Ovary (tissue), 10 donors: ENCODE measurements at places on chromosomes 2 and 18. TPM values are rescaled to one million over a fixed set of nuclear protein-coding genes. Genes with fewer than 3 reads are reported as not detected.

The SERPINB10 gene
- not detected for polyA plus RNA-seq

The ZNF638 gene
- polyA plus RNA-seq: 76.9 TPM

The SLC38A11 gene
- 0.19 TPM for polyA plus RNA-seq

The GAL3ST2 gene
- polyA plus RNA-seq: not detected

The PASK gene
- polyA plus RNA-seq: 12.8 TPM

The TNFAIP6 gene
- polyA plus RNA-seq: 0.23 TPM

- DNase-seq: no peak
These were observed 898.9 kb downstream of the CPS1 start for GRCh38 chr2:211455216-211455841.

- no peak for DNase-seq
These were observed 7.8 kb downstream of the EHD3 start for GRCh38 chr2:31241625-31242270.

DNA sequence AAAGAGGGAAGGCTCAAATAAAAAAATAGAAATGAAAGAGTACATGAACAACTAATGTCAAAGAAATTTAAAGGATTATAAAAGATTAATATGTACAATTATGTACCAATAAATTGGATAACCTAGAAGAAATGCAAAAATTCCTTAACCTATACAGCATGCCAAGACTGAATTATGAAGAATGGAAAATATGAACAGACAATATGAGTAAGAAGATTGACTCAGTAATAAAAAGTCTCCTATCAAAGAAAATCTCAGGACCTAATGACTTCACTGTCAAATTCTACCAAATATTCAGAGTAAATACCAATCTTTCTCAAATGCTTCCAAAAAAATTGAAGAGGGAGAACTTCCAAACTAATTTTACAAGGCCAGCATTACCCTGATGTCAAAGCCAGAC is 120.2 kb upstream of the SPOPL start:
- DNase-seq: no peak

DNA sequence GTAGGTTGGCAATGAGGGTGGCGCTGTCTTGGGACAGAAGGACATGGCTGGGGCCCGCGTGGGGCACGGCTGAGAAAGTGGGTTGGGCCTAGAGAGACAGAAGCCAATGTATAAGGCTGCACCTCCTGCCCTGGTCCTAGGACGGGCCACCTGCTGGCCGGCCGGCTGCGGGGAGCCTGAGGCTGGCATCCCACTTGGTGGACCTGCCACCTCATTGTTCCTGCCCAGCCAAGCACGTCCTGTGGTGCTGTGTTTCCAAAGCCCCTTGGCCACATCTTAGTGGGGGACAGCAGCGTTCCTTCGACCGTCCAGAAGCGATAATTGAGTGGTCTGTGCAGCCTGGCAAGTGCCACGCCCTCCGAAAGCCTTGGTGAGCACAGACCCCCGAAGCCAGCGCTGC is 223.9 kb downstream of the LDLRAD4 start:
- no peak for DNase-seq

DNA sequence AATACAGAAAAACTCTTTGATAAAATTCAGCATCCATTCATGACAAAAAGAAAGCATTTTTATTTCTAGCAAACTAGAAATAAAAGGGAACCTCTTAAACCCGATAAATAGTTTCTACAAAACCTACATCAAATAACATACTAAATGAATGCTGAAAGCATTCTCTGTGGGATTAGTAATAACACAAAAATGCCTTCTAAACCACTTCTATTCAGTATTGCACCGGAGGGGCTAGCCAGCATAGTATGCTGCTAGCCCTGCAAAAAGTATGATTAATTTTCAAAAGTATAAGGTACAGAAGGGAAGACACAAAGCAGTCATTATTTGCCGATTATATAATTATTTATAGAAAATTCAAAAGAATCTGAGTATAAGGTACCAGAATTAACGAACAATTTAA is 145.2 kb downstream of the DTNB start:
- no peak for DNase-seq

DNA sequence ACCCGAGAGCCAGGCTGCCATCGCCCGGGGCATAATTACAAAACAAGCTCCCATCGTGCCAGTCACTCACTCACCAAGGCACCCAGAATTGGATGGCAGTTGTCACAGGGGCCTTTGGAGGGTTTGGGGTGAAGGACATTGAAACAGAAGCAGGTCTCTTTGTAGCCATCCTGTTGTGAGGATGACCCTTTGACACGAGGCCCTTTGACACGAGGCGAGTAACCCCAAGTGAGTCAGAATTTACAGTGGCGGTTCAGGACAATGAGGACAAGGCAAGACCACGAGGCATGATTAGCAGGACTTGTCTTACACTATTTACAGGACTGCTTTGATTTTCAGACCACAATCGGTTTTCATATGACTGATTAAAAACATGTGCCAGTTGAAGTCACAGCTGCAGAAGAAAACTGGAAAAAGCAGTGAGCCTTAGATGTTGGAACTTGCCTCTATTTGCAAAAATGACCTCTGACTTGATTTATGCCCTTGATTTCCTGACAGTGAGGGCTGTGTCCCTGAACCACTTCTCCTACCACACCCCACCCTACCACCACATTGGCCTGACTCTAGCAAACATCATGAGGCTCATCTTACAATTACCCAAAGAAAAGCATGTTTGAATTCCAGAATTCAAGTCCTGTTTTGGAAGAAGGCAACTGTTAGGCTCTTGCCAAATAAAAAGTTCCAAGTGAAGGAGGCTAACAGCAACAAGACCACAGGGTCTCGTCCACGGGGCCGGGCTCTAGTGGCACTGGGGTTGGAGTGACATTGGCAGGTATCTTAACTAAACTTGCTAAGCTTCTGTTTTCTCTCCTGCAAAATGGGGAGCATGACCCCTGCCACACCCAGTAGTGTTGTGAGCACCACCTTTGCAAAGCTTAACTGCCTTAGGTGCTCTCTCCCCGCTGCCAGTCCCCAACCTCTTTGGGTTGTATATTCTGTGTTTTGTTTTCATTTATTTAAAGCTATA is 64.4 kb upstream of the FOSL2 start:
- DNase-seq: no peak

GRCh38 chr2:172877826-172878225 is 142.2 kb downstream of the RAPGEF4 start:
- DNase-seq: no peak

GRCh38 chr2:181742922-181743722 is 62.8 kb upstream of the NEUROD1 start:
- no peak for DNase-seq

DNA sequence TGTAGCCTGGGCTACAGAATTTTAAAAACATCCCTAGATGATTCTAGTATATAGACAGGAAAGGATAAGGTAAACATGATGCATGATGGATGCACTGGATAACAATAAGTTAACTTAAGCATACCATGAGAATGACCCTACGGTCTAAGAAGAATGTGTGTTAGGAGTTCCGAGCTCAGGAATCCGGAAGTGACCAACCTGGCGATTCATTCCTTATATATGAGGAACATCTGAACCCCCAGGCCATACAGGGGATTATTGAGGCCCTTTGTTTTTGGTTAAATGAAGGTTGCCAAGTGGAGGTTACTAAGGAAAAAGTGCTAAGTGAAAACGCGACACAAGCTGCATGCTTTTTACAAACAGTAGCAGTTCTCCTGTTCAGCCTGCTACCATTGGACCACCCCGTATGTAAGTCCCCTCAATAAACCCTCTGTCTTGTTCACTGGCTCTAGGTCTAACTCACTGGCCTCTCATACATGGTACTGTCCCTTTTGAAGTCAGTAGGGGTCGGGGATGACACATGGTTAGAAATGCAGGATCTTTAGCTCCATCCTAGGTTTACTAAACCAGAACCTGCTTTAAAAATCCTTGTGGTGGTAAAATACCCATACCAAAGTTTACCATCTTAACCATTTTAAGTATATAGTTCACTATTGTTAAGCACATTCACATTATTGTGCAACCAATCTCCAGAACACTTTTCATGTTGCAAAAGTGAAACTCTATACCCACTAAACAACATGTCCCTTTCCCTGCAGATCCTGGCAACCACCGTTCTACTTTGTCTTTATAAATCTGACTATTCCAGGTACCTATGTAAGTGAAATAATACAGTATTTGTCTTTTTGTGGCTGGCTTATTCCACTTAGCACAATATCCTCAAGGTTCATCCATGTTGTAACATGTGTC is 111.0 kb upstream of the MAP4K3 start:
- no peak for DNase-seq

- no peak for DNase-seq
These were observed 74.2 kb downstream of the HS1BP3 start for GRCh38 chr2:20576598-20577115.

DNA sequence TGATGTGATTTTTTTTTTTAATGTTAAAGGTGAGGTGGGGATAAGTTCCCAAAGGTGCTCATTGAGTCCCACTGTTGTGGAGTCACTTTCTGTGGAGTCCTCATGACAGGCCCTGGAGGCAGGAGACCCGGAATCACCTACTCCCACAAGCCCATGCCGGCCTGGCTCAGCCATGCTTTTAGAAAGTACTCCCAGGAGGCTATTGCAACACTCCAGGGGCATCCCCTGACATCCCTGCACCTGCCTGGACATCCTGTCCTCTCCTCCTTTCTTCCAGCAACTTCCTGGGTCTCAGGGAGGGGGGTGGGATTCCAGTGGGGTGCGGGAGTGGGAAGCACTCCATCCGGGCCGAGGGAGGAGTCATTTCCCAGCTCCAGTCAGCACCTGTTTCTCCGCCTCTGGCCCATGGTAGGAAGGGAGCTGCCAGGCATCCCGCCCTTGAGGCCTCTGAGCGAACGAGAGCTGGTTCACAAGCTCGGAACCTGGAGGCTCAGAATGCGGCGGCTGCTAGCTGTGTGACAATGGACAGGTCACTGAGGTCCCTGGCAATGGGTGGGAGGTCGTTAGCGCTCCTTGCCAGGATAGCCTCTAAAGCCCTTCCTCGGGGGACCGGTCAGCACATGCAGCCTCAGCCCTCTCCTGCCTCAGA is 163.9 kb upstream of the ID2 start:
- no peak for DNase-seq

- DNase-seq: peak; percentile 41
These were observed 468 bp upstream of the SATB2 start for GRCh38 chr2:199458009-199458805.

- no peak for DNase-seq
These were observed 59.0 kb upstream of the THOC1 start for GRCh38 chr18:326846-327245.

- no peak for DNase-seq
These were observed 40.4 kb downstream of the VWA3B start for GRCh38 chr2:98127229-98127989.

- DNase-seq: no peak
These were observed 59.0 kb upstream of the SPRED2 start for GRCh38 chr2:65491381-65491905.
